Stimulated activated CD8-positive, alpha-beta memory T cell treated with anti-CD3 and anti-CD28 coated beads, Interleukin-7, amount 100 ng/mL, for 24 hours (primary cell): ENCODE measurements at places on chromosomes 16 and 17.

GRCh38 chr16:84053237-84053636 lies 10.6 kb upstream of the SLC38A8 start:
- DNase-seq: no peak

GRCh38 chr17:42555122-42555622 lies 2.4 kb downstream of the HSD17B1 start:
- no peak for DNase-seq

GRCh38 chr16:81836279-81837054 lies 57.4 kb downstream of the PLCG2 start:
- no peak for DNase-seq

GRCh38 chr17:32323811-32324491 lies 18.0 kb downstream of the C17orf75 start:
- DNase-seq: no peak

DNA sequence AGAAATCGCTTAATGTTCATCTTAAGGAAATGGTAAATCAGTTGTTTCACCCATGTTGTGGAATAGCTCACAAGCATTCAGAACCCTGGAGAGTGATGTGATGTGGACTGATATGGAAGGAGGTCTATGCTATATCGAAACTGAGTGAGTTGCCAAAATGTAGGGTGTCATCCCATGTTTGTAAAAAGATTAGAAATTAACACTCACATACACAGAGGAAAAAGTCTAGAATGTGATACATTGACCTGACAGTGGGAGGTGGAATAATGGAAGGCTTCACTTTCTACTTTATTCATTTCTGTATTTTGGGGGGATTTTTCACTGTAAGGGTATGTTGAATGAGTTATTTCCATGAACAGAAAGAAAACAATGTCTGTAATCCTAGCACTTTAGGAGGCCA lies 4.7 kb upstream of the PRM1 start:
- DNase-seq: no peak

DNA sequence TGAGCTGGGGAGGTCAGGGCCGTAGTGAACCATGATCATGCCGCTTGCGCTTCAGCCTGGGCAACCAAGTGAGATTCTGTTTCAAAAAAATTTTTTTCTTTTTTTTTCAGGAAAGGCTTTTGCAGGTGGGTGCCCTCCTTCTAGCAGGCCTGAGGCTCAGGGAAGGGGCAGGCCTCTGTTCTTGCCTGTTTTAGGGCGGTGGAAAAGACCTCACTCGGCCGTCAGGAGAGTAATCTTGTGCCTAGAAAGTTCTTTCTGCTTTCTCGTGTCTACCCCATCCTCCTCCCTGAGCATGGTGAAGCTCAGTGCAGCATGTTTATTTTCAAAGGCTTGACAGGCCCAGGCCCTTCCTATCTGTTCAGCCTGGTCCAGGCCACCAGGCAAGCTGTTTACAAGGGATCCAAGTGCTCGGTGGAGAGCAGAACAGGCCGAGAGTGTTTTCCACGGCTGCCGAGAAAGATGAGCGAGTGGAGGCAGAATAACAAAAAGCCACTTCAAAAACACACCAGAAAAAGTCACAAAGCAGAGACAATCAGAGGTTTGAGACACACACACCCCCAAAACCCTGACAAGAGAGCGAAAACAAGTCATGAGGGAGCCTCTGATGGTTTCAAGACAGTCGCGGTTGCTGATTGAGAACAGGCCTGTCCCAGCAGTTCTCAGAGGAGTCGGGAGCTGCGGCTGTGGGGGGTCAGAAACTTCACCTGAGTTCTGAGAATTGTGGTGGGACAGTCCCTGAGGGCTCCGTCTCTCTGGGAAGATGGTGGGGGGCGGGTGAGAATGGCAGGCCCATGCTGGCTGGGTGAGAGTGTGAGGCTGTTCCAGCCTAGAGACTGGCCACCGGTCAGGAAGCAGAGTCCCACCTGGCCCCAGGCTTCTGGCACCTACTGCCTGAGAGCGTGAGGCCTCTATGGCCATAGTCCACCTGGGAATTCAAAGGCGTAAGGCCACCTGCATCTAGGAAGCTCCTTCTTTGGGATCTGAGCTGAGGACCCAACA lies 37.5 kb upstream of the CCR7 start:
- peak; percentile 48 for DNase-seq

GRCh38 chr17:82402865-82403264 lies 15.3 kb upstream of the HEXD start:
- no peak for DNase-seq

GRCh38 chr16:59697761-59698160 lies 963.6 kb upstream of the GOT2 start:
- no peak for DNase-seq

DNA sequence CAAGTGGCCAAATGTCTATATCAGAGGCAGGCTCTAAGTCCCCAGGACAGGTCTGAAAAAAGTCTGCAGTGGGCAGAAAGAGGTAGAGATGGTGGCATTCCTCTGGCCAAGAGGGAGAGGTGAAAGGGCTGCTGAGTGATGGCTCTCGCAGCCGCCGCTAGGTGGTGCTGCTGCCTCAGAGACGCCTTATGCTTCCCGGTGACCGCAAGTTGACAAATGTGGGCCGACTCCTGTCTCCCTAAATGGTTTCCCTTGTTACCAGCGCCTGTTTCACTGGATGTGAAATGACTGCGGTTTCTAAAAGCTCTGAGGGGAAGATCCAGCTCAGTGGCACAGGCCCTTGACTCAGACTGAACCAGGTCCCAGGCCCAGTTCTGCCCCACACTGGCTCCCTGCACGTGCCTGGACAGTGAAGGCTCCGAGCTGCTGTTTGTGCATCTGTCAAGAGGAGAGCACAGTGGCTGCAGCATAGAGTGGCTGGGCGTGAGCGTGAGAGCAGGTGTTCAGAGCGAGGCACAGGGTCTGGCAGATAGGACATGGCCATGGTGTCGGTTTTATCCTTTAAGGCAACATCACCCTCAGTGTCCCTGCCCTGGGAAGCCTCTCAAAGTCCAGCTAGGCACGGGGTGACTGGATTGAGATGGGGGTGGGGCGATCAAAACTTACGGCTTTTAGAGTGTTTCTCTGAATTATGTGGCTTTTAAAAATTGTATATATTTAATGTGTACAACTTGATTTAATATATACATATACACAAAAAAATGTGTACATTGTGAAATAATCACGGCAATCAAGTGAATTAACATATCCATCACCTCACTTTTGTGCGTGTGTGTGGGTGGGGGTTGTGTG lies 19.9 kb downstream of the CLEC16A start:
- DNase-seq: peak; percentile 71

GRCh38 chr17:67639555-67639954 lies 78.2 kb upstream of the NOL11 start:
- no peak for DNase-seq

GRCh38 chr16:88856122-88856827 lies 472 bp downstream of the GALNS start:
- no peak for DNase-seq

- DNase-seq: no peak
Observed at GRCh38 chr16:1651974-1652312, 26.1 kb upstream of the JPT2 start.

DNA sequence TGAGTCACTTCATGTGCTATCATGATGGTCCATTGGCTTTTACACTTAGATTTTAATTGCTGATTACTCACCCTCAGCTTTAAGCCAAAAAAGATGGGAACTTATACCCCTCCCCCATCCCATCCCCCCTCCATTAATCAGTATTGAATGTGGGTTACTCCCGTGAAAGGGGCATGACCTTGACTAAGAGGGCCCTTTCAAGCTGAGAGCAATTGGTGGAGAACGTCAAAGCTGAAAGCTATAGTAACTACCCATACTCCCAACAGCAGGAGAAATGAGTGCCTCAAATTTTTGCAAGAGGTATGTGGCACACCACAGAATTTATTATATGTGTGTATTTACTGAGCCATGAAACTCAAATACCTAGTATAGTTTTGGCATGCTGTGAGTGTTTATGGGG lies 99.7 kb upstream of the CDH8 start:
- DNase-seq: no peak

- DNase-seq: no peak
Observed at GRCh38 chr16:72841506-72841905, 206.4 kb downstream of the ZFHX3 start.

DNA sequence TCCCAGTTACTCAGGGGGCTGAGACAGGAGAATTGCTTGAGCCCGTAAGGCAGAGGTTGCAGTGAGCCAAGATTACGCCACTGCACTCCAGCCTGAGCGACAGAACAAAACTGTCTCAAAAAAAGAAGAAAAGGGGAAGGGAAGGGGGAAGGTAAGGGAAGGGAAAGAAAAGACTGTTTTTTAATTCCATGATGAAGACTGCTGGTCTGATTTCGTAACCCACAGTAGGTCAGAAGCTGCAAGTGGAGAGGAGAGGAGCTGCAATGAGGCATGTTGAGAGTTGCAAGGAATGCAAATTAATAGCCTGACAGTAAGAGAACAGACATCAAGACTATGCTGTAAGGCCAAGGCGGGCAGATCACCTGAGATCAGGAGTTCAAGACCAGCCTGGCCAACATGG lies 33.3 kb downstream of the HELZ start:
- no peak for DNase-seq

- no peak for DNase-seq
Observed at GRCh38 chr17:64001763-64002529, 3.8 kb downstream of the PRR29 start.

GRCh38 chr17:47200325-47200664 lies 8.9 kb upstream of the MYL4 start:
- no peak for DNase-seq

- no peak for DNase-seq
Observed at GRCh38 chr16:59909262-59909661, 1175.1 kb upstream of the GOT2 start.

GRCh38 chr16:53755026-53755910 lies 51.3 kb downstream of the FTO start:
- DNase-seq: no peak

DNA sequence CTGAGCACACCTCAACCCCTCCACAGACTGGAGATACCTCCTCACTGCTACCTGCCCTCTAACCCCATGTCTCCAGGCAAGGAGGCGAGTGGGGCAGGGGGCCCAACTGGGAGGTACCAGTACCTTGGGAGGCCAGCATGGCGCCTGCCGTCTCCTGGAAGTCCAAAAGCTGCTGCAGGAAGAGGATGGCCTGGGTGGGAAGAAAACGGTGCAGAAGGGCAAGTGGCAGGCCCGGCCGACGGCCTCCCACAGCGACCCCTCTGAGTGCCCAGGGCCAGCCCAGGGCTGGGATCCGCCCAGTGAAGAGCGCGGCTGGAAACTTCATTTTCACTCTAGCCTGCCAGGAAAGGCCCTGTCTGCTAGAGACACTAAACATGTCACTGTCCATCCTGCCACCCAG lies 8.5 kb downstream of the ZACN start:
- no peak for DNase-seq

- no peak for DNase-seq
Observed at GRCh38 chr16:55703003-55704001, 47.5 kb downstream of the SLC6A2 start.

- DNase-seq: no peak
Observed at GRCh38 chr17:72969293-72969906, 123.1 kb downstream of the SLC39A11 start.

DNA sequence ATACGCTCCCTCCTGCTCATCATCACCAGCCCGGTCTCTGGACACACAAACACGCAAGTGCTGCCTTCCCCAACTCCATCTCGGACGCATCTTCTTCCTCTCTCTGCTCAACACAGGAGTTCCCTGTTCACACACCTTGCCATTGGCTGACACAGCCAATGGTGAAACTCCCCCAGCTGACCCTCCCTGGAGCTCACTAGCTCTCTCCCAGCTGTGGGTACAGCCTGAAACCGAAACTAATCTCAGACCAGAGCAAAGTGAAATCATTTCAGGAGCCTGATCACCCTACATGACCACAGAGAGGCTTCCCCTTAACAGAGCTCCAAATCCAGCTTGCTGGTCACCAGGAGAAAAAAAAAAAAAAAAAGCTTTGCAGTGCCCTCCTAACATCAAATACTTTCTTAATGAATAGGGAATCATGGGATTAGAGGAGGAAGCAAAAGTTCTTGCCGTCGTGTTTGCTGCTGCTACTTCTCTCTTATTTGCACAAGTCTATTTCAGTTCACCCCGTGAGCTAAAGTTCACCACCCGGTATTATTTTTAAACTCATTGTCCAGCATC lies 8.3 kb downstream of the CUEDC1 start:
- DNase-seq: no peak

DNA sequence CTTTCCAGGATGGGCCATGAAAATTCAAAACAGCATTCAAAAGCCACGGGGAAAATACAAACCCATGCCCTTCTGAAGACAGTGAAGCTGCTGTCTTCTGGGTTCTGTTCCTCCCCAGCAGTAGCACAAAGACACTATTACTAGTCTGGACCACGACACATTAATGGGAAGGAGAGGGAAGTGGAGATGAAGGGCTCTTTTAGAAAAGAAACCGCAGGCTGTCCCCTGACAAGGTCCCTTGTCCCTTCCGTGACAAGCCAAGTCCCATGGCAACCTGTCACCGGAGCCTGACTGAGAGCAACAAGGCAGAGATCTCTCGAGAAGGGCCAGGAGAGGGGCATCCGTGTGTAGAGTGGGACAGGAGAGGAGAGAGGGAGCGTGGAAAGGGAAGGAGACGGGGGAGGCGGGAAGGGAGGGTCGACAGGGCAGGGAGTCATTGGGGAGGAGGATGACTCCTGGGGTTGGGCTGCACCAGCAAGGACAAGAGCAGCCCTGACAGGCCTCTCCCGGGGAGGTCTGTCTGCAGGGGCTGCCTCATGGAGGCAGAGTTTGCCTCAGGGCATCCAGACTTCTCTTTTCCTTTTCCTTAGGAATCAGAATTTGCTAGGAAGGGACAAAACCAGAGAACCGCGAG lies 436.2 kb downstream of the SLC39A11 start:
- no peak for DNase-seq

DNA sequence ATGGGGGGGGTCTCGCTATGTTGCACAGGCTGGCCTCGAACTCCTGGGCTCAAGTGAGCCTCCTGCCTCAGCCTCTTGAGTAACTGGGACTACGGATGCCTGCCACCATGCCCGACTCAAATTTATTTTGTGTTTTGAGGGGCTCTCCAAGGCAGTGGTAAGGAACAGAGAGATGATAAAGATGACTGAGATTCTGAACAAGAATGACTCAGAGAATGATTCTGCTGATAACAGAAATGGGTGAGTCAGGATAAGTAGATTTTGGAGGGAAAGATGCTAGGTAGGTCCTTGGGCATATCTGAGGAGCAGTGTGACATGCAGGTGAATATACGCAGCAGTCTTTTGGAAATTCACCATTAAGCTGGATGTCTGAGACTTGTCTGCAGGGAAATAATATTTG lies 2.6 kb downstream of the TMEM220 start:
- no peak for DNase-seq

DNA sequence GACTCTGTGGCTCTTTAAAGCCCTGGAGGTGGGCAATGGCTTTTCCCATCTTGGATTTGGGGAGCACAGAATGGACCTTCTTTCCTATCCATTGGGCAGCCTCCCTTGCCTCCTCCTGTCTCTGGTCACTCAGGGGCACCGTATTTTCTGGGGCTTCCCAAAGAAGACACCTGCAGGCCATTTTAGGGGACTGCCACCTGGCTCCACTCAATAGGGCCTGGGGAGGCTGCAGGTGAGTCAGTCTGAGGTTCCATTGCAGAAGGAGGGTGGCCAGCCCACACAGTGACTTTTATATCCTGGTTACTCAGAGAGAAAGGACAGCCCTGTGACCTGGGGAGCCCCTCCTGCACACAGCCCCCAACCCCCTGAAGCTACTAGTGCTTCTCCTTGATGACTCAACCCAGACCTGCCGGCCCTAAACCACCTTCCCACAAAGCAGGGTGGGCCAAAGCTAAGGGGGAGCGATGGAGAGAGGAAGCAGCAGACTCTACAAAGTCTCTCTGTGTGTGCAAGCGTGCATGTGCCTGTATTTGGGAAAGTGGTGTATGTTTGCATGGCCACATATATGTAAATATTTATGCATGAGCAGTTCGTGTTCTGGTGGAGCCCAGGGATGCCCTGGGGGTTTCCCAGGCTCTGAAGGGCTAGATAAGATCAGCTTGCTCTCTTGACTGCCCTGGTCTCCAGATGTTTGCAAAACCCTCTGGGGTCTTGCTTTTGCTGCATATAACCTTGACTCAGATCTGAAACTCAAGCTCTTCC lies 5.0 kb downstream of the CX3CL1 start:
- no peak for DNase-seq
